ENCODE measurements at places on chromosomes 1 and 21.

DNA sequence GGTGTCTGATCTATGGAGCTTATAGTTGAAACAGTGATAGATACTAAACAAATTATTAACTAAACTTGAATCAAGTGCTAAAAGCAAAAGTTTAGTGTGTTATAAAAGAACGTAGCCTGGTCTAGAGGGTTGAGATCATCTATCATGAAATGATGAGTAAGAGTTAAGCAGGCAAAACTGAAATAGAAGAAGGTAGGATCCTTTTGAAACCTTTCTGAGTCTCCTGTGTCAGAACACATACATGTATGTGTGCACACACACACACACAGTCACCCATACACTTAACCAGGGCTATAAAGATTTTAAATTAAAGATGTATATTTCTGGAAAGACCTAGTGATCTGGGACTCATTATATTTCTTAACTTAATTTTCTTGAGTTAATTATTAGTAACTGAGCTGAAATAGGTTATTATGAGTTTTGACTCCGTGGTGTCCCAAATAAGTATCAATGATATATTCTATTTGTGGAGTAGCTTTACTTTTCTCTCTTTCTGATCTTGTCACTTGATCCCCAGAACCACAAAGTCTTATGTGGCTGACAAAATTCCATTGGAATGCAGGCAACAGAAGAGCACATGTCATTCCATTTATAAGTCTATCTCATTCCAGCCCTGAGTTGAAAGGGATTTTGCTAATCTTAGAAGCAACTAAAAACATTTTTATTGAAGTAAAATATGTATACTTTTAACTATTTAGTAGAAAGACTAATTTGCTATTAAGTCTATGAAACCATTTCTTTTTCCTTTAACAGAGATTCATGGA, 70.7 kb downstream of the PRRX1 start:
- DNase-seq: no peak

GRCh38 chr1:2611621-2612437, 21.0 kb downstream of the MMEL1 start:
- DNase-seq: no peak

- no peak for DNase-seq
Measured at GRCh38 chr1:22101995-22102394, 40.9 kb downstream of the WNT4 start.

DNA sequence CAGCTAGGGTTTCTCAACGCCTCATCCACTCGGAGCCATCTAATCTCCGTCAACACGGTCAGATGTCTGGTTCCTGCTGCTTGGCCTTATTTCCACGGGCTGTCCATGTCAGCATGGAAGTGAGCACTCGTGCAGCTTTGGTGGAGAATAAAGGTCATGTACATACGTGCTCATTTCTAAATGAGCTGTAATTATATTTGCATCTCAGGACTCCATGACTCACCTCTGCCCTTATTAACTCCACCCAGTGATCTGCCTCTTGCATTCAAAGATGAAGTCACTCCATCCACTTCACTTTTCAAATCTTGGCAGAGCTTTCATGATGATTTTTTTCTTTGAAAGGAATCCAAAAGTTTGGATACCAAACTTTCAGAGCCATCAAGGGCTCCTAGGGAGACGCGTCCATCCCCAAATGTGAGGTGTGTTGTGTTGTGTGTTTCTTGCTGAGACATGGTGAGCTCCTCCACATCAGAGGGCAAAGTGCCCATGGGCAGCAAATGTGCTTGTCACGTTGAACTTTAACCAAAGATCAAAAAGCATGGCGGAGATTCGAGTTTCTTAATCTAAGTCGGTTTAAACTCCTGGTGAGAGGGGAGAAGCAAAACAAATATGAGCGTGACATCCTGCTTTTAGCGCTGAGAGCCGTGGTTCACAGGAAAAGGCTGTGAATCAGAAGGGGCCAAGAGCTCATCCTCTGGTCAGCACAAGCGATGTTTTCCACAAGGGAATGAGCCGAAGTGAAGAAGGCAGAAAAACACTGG, 68.6 kb upstream of the ERRFI1 start:
- no peak for DNase-seq

DNA sequence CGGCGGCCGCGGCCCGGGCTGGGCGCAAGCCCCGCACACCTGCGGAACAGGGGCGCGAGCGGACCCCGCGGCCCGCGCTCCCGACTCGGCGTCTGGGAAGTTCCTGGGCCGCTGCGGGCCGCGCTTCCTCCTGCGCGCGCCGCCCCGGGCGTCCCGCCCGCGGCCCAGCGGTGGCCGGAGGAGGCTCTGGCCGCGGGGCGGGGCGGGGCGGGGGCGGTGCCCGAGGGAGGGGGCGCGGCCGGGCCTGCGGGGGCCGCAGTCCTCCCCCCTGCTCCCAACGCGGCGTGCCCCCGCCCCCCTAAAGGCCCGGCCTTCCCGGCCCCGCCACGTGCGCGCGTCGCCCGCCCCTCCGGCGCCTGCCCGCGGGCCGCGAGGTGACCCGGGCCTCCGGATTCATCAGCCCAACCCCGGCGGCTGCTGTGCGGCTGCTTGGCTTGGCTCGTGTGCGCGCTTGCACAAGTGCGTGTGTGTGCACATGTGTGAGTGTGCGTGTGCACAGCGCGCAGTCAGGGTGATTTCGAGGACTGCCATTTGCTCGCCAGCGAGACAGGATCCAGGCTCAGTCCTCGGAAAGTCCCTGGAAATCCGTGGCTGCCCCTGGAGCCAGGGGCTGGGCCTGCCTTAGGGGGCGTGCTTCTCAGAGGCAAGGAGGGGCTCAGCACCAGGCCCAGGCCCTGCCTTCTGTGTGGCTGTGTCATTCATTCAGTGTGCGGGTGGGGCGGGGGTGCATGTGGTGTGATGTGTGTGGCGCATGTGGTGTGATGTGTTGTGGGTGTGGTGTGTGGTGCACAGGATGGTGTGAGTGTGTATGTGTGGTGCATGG, at the start of gene C2CD2:
C2CD2 (minus strand) TSS at position 188 of the 823 bp plus-strand sequence. CDS start 370 bp downstream, outside the sequence.
- DNase-seq: peak; percentile 84

GRCh38 chr1:230913496-230913895, 45.2 kb upstream of the C1orf198 start:
- no peak for DNase-seq

- DNase-seq: no peak
Measured at GRCh38 chr1:213564215-213564659, 423.5 kb upstream of the PROX1 start.

Data from femur (tissue), 1 donor.